IMR-90 (cell line): ENCODE measurements at places on chromosomes 5 and 9. TPM values are rescaled to one million over a fixed set of nuclear protein-coding genes. Genes with fewer than 3 reads are reported as not detected.

The HEMGN gene
- total RNA-seq: not detected in 2 replicates

The PCDHA1 gene
- under 0.01 TPM in 1 of 2 replicates, not detected in the other for total RNA-seq

DNA sequence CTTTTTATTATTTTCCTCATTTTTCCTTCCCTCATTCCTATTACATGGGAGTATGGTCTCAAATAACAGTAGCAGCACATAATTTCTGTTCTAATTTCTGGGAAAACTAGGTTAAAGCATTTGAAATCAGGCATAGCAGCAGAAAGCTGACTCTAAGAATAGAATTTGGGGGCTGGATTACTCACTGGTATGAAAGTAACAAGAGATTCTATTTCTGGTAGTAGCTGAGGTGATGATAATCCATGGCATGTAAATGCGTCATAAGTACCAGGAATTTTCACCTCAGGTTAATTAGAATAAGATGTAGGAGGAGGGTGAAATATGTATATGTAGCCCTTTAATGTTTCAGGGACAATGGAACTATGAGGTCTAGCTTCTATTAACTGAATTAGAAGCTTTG, 662.0 kb downstream of the PTPRD start:
- DNase-seq: peak; percentile 20

DNA sequence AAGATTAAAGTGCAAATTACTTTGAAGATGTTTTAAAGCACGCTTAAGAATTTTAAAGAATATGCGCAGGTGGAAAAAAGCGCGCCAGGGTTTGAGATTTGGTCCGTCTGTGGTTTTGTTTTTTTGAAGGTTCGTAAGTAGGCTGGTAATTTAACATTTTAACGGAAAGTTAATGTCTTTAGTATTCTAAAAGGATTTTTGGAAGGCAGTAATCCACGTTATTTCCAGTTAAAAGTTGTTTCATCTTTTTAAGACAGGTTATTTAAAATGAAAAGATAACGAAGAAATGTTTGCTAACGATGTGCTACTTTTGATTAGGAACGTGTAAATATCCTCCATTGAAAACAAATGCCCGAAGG, 1.9 kb downstream of the DMRT1 start:
- DNase-seq: no peak
